NCI-H1417 (cell line): ENCODE measurements at places on chromosomes 4 and X.
A peak's percentile ranks its signal among the peaks of the same experiment; 100 is the strongest.

GRCh38 chrX:64894454-64895038, 81.7 kb downstream of the ZC4H2 start:
- peak; percentile 24 for DNase-seq

GRCh38 chr4:183876268-183876934, 28.7 kb upstream of the STOX2 start:
- no peak for DNase-seq

GRCh38 chrX:65718538-65718937, 51.1 kb downstream of the MSN start:
- DNase-seq, result no peak

GRCh38 chr4:100816436-100817045, 298.7 kb upstream of the EMCN start:
- DNase-seq, result no peak

GRCh38 chr4:182644683-182645050, 272.5 kb downstream of the DCTD start:
- DNase-seq, result no peak

DNA sequence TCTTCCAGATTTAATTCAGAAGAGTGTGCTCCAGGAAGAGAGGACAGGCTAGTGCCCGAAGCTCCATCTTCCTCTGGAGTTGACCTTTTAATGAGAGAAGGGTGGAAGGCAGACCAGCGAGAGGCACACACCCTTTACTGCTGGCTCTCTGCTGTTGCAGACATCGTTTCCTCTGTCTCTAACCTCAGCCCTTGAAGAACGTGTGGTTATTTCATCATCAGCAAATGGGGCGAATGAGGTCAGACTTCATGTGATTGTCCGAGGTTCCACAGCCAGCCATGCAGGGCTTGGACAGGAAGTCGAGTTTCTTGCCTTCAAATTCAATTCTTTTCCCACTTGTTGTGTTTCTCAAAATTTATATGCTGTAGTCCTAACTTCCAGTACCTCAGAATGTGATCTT, 155.2 kb upstream of the MSX1 start:
- no peak for DNase-seq

- no peak for DNase-seq
These were observed 34.1 kb downstream of the SPINK2 start for GRCh38 chr4:56787380-56787779.

DNA sequence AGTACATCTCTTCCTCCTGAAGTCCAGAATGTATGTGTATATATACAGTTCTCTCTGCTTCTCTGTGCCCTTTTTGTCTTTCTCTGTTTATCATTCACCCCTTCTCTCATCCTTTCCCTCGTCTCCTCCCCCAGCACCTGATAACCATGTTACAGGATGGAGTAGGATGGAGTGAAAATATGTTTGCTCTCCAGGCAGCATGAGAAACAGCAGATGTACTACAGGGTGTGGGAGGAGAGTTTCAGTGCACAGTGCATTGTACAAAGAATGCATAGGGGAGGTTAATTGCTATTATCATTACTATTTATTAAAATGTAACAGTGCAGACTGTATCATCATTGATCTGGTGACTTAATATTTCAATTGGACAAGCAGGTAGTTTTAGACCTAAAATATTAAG, 104.5 kb downstream of the MFAP3L start:
- DNase-seq, result peak; percentile 11

- DNase-seq, result no peak
These were observed 848 bp downstream of the RAB9A start for GRCh38 chrX:13689741-13690211.

GRCh38 chr4:101919373-101919977, 128.9 kb downstream of the BANK1 start:
- no peak for DNase-seq

DNA sequence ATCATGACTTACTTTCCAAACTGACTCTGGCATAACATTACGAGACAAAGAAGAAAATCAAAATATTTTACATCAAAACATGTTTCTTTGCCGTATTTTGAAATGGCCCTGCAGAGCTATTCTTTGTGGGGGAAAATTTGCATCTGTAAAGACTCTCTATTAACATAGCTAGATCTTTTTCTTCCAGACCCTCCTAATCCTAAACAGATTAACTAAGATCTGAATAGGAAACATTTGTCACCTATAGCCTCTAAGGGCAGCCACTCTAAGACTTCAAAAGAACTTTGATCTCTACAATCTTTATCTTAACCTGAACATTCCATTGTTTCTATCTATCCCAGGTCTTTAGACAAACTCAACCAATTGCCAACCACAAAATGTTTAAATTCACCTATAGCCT, 176.6 kb upstream of the CENPE start:
- DNase-seq, result no peak

DNA sequence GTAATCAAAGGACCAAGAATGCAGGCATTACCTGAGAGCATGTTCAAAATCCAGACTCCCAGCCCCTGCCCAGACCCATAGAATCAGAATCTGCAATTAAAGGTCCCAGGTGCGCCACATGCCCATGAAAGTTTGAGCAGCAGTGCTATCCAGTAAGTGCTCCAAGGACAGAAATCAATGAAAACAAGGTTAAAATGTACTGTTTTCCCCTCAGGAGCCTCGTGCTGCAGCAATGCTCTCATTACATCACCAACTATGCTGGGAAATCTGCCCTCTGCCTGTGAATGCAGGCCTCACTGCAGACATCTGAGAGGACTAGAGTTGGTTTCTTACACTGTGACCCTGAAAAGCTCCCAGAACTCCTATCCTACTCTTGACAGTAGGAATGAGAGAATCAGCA, 21.1 kb downstream of the ANXA5 start:
- no peak for DNase-seq

DNA sequence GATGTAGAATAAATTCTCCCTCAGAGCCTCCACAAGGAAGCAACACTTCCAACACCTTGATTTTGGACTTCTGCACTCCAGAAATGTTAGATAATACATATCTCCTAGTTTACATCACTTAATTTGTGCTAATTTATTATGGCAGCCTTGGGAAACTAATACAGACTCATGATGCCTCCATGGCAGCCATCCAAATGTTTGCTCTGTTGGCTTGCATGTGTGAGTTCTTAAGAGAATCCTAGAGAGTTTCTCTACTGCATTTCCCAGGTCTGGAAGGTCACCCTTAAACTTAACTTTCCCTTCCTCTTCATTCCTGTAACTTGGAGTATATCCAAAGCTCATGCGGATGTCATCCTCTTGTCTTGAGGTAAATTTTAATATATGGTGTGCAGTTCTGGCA, 956.1 kb downstream of the ADGRL3 start:
- no peak for DNase-seq

DNA sequence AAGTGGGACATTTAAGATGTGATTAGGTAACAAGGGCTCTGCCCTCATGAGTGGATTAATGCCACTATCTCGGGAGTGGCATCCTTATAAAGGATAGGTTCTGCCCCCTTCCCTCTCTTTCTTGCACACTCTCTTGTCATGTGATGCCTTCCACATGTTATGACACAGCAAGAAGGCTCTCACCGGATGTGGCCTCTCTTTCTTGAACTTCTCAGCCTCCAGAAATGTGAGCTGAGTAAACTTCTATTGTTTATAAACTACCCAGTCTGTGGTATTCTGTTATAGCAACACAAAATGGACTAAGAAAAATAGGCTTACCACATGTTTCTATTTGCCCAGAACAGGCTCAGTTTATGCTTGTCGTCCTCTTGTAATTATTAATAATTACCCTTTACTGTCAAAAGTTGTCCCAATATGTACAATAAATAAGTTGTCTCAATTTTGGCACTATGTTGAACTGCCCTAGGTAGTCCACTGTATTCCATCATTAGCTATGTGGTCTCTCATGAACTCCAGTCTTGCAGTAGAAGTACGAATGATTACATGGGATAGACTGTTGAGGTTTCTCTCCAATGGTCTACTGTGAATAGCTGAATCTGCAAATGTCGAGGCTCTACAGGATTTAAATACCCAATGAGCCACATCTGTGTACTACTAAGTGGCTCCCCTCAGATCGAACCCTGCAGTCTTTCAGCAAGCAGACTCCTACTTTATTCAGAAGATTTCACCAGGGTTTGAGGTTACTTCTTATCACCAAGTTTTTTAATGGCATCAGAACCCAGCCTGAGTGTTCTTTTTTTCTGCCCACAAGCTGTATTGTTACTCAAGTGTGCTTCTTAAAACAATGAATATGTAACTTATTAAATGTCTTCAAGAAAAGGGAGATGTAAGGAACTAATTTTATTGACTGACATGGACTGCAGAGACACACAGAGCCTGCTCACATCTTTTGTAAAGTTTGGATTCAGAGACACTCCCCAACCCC, 102.0 kb upstream of the LEF1 start:
- no peak for DNase-seq

DNA sequence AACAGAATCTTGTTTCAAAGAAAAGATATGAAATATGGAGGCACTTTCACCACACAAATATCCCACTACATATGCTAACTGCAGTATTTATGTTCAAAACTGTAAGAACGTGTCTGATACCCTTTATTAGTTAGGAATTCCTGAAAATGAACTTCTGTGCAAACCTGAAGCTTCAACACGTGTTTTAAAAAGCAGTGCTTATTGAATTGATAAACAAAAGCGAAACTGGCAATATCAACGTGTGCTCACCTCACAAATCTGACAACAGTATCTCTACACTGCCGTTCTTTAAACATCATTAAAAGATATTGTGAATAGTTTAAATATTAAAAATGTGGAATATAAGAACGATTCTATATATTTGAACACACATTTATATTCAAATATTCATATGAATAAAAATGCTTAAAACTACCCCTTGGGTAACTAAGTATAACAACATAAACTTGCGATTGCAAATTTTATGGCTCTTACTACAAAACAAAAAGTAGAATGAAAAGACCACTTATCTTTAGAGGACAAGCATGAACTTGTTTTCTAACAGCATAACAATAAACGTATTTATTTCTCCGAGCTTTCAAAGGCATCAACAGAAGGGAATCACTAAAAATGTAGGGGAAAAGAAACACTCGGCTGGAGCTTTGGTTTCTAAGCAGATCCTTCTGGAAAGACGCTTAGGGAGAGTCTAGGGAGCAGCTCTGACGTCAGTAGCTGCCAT, at the start of gene LRP2BP:
Gene LRP2BP, minus strand, starts transcription at position 687 of the 718 bp plus-strand sequence. CDS start 17,738 bp downstream, outside the sequence.
- peak; percentile 68 for DNase-seq

GRCh38 chrX:39891781-39892180, 206.0 kb downstream of the BCOR start:
- DNase-seq, result no peak

GRCh38 chrX:18962329-18962728, 21.6 kb downstream of the PHKA2 start:
- DNase-seq, result no peak

DNA sequence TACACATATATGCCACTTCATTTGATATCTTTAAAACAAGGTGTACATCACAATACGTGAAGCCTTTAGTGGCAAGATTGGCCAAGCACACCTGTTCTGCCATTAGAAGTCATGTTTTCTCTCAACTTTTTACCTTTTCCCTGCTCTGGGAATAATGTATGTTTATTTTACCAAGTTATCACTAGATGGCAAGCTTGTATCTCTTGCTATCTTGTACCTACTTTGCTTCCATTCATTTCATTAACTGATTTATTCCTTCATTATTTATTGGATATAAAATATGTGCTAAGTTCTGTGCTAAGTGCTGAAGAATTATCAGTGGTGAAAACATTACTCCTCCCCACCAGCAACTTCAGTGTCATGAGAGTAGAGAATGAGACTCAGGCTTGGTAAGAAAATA, 245.5 kb downstream of the ANK2 start:
- DNase-seq, result no peak

GRCh38 chrX:65688403-65688871, 21.0 kb downstream of the MSN start:
- DNase-seq, result no peak

- peak; percentile 13 for DNase-seq
These were observed 1712.5 kb downstream of the C4orf33 start for GRCh38 chr4:130808492-130808891.

GRCh38 chr4:169226565-169226964, 44.2 kb downstream of the SH3RF1 start:
- no peak for DNase-seq

DNA sequence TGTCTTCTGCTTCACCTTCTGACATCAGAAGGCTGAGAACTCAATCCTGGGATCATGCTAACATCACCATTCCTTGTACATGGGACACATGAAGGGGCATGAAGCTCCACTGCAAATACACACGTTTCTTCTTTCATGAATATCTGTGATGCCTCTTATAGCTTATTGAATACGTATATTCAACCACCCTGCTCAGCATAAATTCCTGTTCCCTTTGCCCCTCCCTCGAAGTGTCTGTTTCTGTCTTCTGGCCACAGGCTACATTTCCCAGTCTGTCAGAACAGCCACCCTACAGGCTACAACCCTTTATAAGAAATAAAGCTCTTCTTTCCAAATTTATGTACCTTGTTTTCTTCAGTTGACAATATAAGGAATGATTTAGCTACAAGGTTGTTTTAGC, 201.3 kb upstream of the STS start:
- no peak for DNase-seq

- DNase-seq, result no peak
These were observed 83.5 kb upstream of the SPRY1 start for GRCh38 chr4:123312951-123313592.

GRCh38 chr4:163697121-163697520, 202.6 kb downstream of the TMA16 start:
- no peak for DNase-seq

- DNase-seq, result no peak
These were observed 30.5 kb upstream of the TCEANC start for GRCh38 chrX:13622401-13622964.

DNA sequence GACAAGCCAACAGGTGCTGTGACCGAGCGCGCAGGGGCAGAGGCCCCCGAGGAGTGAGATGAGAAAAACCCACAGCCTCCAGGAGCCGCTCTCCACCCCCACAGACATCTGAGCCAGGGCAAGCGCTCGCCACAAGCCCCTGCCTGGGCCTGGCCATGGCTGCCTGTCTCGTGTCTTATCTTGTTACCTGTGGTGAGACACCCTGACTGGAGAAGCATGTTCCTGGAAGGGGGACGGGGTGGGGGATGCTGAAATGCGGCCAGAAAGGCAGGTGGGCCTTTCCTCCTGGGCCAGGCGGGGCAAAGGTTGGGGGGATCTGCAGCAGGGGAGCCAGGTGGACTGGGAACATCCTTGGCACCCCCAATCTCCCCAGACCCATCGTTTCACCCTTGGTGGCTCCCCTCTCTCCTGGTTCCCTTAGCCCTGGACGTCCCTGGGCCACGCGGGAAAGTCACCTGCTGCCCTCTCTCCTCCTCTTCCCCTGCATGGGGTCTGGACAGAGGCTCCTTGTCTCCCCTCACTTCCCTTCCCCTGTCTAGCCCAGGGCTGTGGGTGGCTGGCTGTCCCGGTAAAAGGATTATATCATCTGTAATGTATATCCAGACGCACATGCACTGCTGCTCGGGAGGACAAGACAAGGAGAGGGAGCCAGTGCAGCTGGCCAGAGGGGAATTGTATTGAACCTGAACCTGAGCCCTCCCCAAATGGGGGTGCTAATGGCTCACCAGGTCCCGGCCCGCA, 8.4 kb upstream of the DUSP9 start:
- no peak for DNase-seq

GRCh38 chrX:120111611-120112010, 4.1 kb downstream of the RHOXF1 start:
- DNase-seq, result no peak

DNA sequence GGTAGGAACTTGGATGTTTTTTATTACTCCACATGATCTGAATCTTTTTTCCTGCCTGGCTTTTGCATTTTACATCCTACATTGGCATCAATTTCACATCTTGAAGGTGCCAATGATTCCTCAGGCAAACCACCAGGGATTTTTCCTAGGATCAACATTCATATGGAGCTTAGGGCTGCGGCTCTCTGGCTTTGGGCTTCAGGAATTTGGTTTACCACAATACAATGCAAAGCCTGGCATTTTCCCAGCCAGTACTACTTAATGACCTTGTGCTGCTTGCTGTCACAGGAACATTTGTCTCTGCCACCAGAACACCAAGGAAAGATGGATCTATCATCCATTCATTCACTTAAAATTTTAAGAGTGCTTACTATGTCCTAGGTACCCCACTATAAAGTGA, 180.7 kb downstream of the PDGFC start:
- DNase-seq, result no peak
